CD4-positive, alpha-beta T cell treated with Interleukin-4 for 4 hours (primary cell): ENCODE measurements at places on chromosomes 1 and 21.

GRCh38 chr1:31811605-31812004, 4.2 kb downstream of the SPOCD1 start:
- no peak for DNase-seq

- no peak for DNase-seq
Observed at GRCh38 chr1:154222918-154223317, 2.2 kb downstream of the UBAP2L start.

DNA sequence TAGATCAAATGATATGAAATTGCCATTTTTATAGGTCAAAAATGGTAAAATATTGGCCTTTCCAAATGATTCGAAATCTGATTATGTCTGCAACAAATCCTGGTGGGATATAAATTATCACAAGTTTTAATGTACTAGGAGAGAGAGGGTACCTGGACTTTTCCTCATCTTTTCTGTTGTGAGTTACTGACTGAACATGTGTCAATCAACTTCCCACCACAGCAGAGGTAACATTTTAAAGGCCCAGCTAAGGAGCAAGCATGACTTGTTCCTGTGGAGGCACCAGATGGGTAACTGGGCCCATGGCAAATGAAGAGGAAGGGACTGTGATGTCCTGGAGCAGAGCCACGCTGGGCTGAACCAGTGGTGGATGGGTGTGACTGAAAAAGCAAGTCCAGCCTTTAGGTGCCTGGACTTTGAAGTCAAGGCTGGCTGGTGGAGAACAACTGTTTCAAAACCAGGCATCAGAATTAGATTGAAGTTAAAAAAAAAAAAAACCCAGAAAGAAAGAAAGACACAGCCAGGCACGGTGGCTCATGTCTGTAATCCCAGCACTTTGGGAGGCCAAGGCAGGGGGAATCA, 6.6 kb downstream of the MR1 start:
- DNase-seq, result no peak

DNA sequence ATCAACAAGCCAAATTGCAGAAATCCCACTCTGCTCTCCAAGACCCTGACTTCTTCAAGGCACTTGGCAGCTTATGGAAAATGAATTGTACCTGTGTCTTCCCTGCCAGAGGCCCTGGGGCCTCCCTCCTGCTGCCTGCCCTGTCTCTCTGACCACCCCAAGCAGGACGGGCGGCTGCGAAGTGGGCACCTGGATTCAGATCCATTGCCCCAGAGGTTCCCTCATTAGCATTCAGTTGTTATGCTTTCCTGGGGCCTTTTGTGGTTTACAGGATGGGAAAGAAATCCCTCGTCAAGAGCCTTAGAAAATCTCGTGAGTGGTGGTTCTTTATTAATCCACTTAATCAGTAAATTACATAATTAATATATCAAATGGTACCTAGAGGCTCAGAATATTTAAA, 179.3 kb downstream of the TNR start:
- no peak for DNase-seq

DNA sequence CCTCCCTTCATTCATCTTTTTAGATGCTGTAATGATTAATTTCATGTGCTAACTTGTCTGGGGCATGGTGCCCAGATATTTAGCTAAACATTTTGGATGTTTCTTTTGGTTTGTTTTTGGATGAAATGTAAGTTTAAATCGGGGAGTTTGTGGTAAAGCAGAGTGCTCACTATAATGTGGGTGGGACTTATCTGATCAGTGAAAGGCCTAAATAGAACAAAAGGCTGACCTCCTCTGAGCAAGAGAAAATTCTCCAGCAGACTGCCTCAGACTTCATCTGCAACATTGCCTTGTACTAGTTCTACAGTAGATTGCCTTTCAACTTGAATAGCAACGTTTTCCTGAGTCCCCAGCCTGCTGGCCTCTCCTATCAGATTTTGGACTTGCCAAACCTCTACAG, 183.6 kb downstream of the S1PR1 start:
- DNase-seq, result no peak

DNA sequence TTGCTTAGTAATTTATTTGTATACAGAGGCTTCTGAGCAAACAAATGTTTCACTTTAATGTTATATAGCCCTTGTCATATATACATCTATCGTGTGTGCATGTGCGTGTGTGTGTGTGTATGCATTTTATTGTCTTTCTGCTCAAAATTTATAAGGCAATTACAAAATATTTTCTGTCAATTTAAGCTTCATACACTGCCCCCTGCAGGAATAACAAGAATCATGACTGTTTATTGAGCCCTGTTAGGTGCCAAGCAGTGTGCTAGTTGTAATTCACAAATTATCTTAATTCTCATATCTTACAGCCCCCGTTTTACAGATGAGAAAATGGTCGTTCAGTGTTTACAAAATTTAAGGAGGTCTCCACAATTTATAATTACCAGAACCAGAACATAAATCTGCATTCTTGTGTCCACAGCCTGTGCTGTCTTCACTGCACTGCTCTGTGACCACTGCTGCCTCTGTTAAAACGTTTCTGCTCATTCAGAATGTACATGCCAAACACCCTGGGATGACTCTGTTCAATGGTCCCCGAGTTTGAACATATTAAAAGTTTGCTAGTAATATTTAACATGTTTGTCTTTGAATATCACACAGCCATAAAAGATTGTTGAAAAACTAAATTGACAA, 181.3 kb downstream of the ATP6V1G3 start:
- peak; percentile 51 for DNase-seq

- DNase-seq, result no peak
Observed at GRCh38 chr1:182147951-182148350, 86.4 kb upstream of the ZNF648 start.

DNA sequence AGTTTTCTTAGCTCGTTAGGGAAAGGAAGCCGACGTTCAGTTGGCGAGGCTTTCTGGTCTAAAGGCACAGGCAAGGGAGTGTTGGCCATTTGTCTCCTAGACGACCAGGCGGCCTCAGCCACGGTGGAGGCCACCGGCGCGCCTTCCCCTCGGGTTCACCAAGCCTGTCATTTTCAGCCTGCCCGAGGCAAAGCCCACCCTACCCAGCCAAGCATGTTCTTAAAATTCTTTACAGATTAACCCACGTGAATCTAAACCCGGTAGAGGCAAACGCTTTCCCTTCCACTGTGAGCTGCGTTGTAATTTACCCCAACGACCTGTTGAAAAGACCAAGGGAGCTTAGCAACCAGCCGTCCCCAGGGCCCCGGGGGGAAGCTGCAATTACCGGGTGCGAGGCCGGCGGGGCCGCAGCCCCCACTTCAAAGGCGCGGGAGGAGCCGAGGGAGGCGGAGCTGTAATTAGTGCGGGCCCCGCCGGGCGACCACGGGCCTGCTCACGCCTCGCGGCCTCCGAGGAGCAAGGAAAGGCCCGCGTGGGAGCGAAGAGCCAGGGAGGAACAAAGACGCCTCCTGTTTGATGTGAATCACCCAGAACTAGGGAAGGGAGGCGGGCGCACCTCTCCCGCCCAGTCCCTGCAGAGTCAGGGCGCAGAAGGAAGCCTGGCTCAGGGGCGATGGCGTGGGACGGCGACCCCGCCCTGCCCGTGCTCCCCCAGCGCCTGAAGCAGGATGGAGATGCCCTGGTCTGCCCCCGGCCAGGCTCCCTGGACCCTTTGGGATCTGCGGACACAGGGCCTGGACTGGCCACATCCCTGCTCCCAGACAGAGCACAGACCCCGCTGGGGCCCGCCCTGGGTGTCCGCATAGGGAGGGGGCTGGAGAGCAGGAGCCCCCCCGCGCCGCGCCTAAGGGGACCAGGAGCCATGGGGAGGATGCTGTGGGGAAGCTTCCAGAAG, 12.1 kb upstream of the TSPEAR start:
- DNase-seq, result no peak

GRCh38 chr1:159088050-159088449, 11.5 kb upstream of the AIM2 start:
- DNase-seq, result no peak

DNA sequence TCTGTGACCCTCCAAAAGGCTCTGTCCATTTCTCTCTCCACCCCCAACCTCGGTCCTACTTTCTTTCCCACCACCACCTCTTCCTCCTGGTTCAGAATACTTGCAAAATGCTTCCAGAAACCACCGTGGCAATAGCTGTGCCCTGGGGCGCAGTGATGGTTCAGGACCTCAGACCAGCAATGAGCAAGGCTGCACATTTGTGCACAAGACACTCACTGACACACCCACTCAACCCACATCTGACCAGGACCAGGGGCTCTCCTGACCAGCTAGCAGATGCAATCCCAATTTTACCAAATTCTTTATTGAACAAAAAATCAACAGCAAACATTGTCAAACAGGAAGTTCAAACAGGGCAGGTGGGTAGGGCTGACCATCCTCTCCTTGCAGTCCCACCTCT, 25.7 kb downstream of the SPOCD1 start:
- no peak for DNase-seq

DNA sequence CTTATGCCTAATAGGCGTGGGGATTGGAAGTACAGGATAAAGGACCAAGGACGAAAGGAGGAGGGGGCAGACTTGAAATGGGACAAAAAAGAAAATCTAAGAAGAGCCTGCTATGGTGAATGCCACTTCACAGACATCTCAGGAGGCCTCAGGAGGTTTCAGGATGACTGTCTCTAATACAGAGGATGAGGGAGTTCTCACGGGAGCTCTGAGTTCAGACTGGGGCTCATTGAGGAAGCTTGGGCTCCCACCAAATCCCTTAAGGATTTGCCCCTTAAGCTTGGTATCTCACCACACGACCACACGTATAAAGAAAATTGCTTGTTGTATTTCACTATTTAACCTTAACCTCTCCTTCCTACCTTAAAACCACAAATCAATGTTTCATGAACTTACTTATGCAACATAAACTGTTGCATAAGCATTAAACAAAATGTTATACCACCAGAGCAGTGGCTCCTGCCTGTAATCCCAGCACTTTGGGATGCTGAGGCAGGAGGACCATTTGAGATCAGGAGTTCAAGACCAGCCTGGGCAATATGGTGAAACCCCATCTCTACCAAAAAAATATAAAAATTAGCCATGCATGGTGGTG, 12.4 kb downstream of the SLC30A1 start:
- DNase-seq, result no peak

DNA sequence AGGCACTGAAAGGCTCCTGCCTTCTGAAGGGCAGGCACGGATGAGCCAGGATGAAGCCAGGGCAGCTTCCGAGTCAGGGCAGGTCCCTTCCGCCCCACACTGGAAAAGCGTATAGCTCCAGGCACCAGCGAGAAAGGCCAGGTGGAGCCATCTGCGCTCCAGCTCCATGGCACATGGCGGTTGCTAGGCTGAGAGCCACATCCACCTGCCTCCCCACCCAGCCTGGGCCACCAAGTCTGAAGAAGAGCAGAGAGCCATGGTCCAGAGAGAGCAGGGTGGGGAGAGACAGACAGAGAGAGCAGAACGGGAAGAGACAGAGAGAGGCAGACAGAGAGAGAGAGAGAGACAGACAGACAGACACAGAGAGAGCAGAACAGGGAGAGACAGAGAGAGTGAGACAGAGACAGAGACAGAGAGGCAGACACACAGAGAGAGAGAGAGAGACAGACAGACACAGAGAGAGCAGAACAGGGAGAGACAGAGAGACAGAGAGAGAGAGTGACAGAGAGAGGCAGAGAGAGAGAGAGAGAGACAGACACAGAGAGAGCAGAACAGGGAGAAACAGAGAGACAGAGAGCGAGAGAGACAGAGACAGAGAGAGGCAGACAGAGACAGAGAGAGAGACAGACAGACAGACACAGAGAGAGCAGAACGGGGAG, 5.2 kb downstream of the FNDC10 start:
- no peak for DNase-seq

GRCh38 chr21:43868461-43868860, 3.4 kb downstream of the AGPAT3 start:
- no peak for DNase-seq

DNA sequence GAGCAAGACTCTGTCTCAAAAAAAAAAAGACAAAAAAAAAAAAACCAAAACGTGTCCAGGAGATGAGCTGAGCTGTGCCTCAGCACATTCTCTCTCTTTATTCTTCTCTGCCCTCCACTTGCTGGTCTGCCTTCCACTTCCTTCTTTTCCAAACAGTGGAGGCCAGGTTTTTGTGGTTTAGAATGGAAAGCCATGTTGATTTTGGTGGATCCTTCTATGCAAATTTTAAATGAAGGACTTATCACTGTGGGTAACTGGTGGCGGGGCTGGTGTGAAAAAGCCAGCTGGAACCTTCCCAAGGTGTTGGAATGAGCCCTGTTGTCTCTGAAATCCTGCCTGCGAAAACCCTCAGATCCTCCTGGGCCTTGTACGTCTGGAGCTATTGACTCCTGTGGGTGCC, 61.9 kb downstream of the PTPRU start:
- DNase-seq, result no peak

- no peak for DNase-seq
Observed at GRCh38 chr1:26300578-26301275, 5.7 kb downstream of the UBXN11 start.

DNA sequence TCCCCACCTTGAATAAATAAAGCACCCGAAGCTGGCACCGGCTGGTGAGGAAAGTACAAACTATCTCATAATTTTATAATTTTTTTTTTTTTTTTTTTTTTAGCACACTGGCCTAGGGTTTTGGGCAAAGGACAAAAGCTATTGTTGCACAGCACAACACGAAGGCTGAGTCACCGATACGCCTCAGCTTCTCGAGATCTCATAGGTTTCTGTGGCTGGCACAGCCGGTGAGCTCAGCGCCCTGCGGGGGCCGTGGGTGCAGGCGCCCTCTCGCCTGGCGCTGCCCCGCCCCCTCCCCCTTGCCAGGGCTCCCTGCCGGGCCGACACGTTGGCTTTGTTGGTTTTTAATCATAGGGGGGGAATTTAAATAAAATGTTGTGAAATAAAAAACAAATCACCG, 17.2 kb downstream of the CASZ1 start:
- no peak for DNase-seq

DNA sequence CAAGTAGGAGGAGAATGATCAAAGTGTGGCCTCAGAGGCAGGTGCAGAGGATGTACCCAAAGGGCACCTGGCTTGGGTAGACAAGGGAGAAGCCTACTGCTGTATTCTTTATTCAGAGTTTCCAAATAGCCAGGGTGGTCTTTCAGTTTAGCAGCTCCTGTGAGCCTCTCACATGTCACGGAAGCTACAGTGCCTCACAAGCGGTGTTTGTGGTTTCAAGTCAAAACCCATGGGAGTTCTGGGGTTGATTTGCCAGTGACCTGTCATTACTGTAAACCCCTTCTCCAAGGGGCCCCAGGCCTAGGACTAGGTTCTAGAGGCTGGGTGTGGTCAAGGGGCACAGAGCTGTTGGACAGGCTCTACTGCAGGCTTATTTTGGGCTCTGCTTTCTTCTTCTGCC, 10.2 kb upstream of the IL10 start:
- no peak for DNase-seq

GRCh38 chr1:154330669-154331068, 5.3 kb downstream of the ATP8B2 start:
- DNase-seq, result no peak
